ENCODE measurements at places on chromosomes 12 and 14.

DNA sequence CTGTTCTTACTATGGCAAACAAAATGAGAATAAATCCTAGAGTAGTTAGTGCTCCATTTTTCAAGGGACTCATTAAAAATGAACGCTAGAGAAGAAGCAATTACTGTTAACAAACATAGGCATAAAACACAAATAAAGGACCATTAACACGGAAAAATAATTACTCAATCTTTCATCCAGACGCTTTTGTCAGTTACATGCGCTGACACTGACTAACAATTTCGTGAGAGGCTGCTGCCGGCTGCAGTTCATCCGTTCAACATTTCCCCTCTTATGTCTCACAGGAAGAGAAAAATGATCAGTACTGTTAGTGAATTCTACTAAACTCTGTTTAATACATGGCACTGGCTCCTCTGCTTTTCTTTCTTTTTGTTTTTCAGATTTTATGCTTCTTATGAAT, 472.7 kb upstream of the FLRT2 start:
- DNase-seq: no peak

GRCh38 chr12:106094304-106094703, 44.5 kb downstream of the NUAK1 start:
- DNase-seq: no peak

DNA sequence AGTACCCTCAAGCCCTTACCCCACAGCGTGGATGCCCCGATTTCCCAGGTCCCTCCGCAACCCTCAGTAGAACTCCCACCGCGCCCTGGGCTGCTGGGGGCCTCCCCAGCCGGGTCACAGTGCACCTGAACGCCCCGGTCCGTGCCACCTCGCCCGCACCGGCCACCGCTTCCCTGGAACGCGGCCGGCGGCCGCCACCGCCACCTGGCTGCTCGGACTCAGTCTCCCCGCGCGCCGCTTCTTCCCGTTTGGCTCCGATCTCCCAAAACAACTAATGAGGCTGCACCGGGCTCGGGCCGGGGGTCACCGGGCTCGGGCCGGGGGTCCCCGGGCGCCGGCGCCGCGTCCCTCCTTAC, 1.0 kb downstream of the ITPK1 start:
- DNase-seq: no peak

- DNase-seq: no peak
These were observed 21.2 kb upstream of the CDCA4 start for GRCh38 chr14:105041841-105042765.

GRCh38 chr14:23478109-23478759, 8.7 kb downstream of the NGDN start:
- peak; percentile 11 for DNase-seq

GRCh38 chr12:47194501-47194900, 114.7 kb upstream of the AMIGO2 start:
- no peak for DNase-seq

DNA sequence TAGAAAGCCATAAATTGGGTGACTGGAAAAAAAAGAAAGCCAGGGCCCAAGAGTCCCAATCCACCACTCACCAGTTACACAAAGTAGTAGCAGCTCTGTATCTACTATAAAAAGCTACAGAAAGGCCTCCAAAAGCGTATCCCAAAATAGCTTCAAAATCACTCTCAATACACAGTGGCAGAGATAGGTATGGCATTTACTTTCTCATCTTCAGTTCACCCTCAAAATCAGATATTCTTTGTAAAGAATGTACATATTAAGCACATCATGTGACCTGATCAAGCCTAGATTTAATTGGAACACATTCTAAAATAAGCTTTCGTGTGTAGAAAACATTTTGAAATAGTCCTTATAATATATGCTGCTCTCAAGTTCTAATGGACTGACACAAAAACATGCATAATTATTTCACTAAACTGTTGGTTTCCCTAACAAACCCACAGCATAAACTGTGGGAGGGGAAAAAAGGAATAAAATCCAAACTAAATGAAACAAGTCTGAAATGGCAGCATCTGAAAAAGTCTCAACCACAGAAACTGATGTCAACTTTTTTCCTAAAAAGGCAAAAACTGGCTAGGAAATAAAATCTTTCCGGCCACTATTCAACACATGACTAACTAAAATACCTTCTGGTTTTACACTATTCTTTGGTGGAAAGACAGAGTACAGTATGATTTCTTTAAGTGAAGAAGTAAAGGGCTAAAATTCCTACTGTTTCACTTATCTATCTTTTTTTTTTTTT, 25.9 kb downstream of the UBE2N start:
- DNase-seq: no peak

DNA sequence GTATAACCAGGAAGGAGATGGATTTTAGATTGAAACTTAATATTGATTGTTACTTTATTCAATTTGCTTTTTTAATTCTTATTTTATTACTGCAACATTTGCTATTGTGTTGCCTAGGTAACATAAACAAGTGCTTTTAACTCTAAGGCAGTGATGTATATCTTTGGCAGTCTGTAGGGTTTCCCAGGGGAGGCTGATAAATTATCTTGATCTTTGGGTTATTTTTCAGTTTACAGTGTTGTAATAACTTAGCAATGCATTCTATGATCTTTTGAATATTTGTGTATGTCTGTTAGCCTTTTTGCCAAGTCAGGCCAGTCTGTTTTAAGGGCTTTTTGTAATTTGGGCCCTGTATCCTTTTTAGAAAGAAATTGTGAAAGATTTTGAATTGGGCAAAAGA, 7.8 kb upstream of the DTD2 start:
- no peak for DNase-seq

- DNase-seq: no peak
These were observed 14.0 kb upstream of the CD9 start for GRCh38 chr12:6185961-6186827.

- DNase-seq: no peak
These were observed 2.9 kb upstream of the ATG14 start for GRCh38 chr14:55414551-55414950.

- no peak for DNase-seq
These were observed 594 bp downstream of the ZCCHC8 start for GRCh38 chr12:122499991-122500684.

DNA sequence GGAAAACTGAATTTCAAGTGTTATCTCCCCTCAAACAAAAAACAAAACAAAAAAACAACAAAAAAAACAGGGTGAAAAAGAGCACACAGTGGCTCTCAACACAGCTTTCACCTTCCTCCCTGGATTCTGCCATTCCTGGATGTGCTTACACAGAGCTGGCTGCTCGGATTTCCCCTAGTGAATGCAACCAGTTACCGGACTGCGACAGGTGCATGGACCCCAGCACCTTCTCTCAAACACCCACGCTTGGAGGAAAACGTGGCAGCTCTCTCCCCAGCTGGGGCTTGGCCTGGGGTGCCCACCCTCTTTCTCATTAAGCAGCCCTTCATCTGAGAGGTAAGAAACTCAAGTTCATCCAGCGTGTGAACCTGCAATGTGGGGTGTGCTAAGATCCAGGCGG, 33.5 kb upstream of the DICER1 start:
- DNase-seq: no peak

DNA sequence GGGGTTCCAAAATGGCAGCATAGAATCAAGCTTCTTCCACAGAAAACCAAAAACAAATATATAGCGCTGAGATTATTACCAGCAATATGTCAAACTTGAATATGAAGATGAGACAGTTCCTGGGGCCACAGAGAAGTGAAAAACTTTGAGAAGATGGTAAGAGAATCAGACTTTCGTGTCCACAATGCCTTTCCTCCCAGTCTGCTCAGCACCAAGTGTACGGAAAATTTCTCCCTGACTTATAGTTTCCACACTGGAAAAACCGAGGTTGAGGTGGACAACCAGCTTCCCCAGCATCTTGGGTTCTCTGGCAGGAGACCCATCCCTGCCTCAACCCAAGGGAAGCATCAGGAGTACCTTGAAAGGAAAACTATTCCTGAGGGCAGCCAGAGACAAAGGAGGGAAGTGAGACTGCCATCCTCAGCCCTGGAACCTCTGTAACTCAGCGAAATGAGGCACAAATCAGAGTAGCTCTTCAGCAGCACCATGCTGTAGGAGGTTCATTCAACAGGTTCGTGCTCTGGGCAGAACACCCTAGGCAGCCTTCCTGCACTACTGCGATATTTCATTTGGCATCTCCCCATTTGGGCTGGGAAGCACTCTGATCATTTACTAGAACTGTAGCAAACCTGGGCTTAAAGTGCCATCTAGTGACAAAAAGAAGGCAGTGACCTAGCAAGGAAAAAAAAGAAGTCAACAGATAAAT, 52.4 kb upstream of the CAPRIN2 start:
- peak; percentile 33 for DNase-seq

DNA sequence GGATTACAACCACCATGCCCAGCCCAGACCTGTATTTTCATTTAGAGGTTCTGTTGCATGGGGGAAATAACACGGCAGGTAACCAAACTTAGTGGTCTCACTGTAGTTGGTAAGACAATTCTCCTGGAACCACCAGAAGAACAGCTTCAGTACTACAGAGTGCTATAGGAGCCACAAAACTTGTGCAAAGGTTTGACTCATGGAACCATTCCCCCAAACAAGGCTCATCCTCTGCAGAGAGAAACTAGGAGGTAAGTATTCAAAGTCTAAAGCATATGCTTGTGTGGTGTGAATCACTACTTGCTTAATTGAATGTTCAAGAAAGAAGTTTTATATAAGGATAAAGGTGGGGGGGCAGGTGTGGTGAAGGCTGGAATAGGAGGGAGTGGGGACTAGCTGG, 58.7 kb downstream of the GNS start:
- DNase-seq: no peak

GRCh38 chr14:25108291-25108690, 58.3 kb upstream of the STXBP6 start:
- no peak for DNase-seq
